ENCODE measurements at places on chromosomes 5 and 9. TPM values are rescaled to one million over a fixed set of nuclear protein-coding genes. Genes with fewer than 3 reads are reported as not detected.

GRCh38 chr5:84130006-84130580, 254.6 kb downstream of the EDIL3 start:
- no peak overlapping the region for H3K4me3 ChIP-seq
- H3K27ac ChIP-seq = no peak overlapping the region
- no peaks in the 10 kb centered on the region for H3K27me3 ChIP-seq
- DNase-seq = no peak
- no peaks in the 10 kb centered on the region for H3K4me1 ChIP-seq

DNA sequence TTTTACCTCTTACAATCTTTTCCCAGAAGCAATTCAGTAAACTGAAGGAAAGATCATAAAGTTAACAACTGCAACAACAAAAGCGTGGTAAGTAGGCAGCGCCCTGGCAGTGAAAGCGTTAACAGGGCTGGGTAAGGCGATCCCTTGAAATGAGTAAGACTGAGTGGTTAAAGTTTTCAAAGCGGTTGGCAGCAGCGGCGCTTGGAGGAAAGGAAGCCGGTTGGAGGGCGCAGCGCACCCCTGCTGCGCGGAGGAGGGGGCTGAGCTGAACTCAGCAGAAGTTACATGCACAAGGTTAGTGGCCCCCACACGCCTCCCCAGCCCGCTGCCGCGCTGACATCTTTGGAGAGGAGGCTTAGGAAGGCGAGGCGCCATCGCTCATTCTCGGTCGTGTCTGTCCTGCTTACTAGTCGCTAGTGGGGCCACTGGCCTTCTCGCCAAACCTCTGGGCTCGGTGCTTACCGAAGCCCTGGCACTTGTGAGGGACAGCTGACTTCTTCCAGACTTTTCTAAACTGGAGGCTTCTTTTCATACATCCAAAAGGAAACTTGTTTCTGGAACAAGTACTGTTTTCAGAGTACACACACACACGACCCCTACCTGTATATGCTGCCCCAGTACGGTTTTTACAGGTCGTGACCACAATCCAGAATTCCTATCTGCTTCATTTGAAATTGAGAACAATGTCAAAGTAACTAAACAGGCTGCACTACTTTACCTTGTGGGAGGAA, at the start of gene SH3RF2:
TSS of gene SH3RF2 (plus strand) at position 178 of the 731 bp plus-strand sequence. CDS start 1,351 bp downstream, outside the sequence.
- DNase-seq = no peak
- no peaks in the 10 kb centered on the region for H3K4me1 ChIP-seq
- H3K27ac ChIP-seq = no peak within 1 kb of the TSS
- H3K36me3 ChIP-seq = no peaks in the 10 kb centered on the region

DNA sequence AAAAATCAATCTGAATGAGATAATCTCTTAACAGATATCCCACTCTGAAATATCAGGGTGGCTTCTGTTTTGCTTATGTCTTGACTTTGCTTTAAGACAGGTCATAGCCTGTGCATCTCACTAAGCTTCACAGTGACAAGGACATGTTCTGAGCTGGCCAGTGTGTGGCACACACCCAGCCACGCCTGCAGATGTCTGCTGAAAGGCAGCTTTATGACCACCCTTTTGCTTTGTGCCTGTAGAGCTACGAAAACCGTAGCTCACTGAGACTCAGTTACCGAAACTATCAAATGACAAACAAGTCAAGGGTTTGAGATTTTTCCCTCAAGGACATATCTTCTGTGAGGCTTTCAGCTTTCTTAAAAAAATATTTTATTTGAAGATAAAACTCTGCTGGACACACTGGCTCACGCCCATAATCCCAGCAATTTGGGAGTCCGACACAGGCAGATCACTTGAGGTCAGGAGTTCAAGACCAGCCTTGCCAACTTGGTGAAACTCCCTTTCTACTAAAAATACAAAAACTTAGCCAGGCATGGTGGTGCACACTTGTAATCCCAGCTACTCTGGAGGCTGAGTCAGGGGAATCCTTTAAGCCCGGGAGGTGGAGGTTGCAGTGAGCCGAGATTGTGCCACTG, 233.2 kb downstream of the SPATA31A1 start:
- no peak for DNase-seq
- H3K27me3 ChIP-seq = no peaks in the 10 kb centered on the region
- H3K4me3 ChIP-seq = no peak overlapping the region
- H3K4me1 ChIP-seq = no peaks in the 10 kb centered on the region
- H3K27ac ChIP-seq = no peak overlapping the region

- no peaks in the 10 kb centered on the region for H3K27me3 ChIP-seq
- H3K4me3 ChIP-seq = peak overlapping the region; percentile 49
- H3K36me3 ChIP-seq = no peaks in the 10 kb centered on the region
- DNase-seq = peak; percentile 43
- H3K27ac ChIP-seq = peak overlapping the region; percentile 100
- peaks cover 33% of the 10 kb centered on the region for H3K4me1 ChIP-seq
Observed at GRCh38 chr5:137751869-137752491, 2.2 kb downstream of the HNRNPA0 start.

- H3K27me3 ChIP-seq = no peaks in the 10 kb centered on the region
- H3K36me3 ChIP-seq = no peaks in the 10 kb centered on the region
- no peak overlapping the region for H3K4me3 ChIP-seq
- no peaks in the 10 kb centered on the region for H3K4me1 ChIP-seq
- no peak for DNase-seq
- no peak overlapping the region for H3K27ac ChIP-seq
Observed at GRCh38 chr9:115412656-115413055, 294.7 kb upstream of the TNC start.

GRCh38 chr5:154309371-154309745, 118.8 kb downstream of the GALNT10 start:
- H3K4me1 ChIP-seq = no peaks in the 10 kb centered on the region
- DNase-seq = no peak
- H3K4me3 ChIP-seq = no peak overlapping the region
- H3K27me3 ChIP-seq = no peaks in the 10 kb centered on the region

- H3K27me3 ChIP-seq = no peaks in the 10 kb centered on the region
- no peak overlapping the region for H3K27ac ChIP-seq
- no peaks in the 10 kb centered on the region for H3K36me3 ChIP-seq
- DNase-seq = no peak
- no peak overlapping the region for H3K4me3 ChIP-seq
Observed at GRCh38 chr5:157100140-157100679, 8.6 kb downstream of the HAVCR2 start.

GRCh38 chr5:168788107-168788506, 208.9 kb upstream of the PANK3 start:
- DNase-seq = no peak
- no peaks in the 10 kb centered on the region for H3K4me1 ChIP-seq
- no peaks in the 10 kb centered on the region for H3K36me3 ChIP-seq
- H3K27me3 ChIP-seq = no peaks in the 10 kb centered on the region
- no peak overlapping the region for H3K4me3 ChIP-seq
- H3K27ac ChIP-seq = no peak overlapping the region

- H3K27ac ChIP-seq = no peak overlapping the region
- no peaks in the 10 kb centered on the region for H3K27me3 ChIP-seq
- no peaks in the 10 kb centered on the region for H3K36me3 ChIP-seq
Observed at GRCh38 chr9:132514011-132514744, 68.2 kb upstream of the BARHL1 start.

- no peaks in the 10 kb centered on the region for H3K4me1 ChIP-seq
- H3K36me3 ChIP-seq = no peaks in the 10 kb centered on the region
- no peaks in the 10 kb centered on the region for H3K27me3 ChIP-seq
- H3K27ac ChIP-seq = no peak overlapping the region
Observed at GRCh38 chr9:68643901-68644809, 60.9 kb upstream of the PIP5K1B start.

GRCh38 chr5:157533011-157533481, 42.5 kb downstream of the ADAM19 start:
- H3K4me1 ChIP-seq = peaks cover 40% of the 10 kb centered on the region
- no peaks in the 10 kb centered on the region for H3K27me3 ChIP-seq
- no peak for DNase-seq
- no peak overlapping the region for H3K4me3 ChIP-seq
- peaks cover 34% of the 10 kb centered on the region for H3K36me3 ChIP-seq

DNA sequence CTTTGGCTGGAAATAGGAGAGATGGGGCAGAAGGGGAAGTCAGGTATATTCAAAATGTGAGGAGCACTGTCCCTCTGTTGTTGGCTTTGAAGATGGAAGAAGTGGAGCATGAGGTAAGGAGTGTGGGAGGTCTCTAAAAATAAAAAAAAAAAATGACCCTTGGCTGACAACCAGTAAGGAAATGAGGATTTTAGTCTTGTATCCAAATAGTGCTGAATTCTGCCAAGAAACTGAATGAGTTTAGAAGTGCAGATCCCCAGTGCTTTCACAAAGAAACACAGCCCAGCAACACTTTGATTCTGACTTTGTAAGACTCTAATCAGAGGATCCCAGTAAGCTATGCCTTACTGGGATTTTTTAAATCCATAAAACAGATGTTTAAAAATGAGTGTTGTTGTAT, 367.9 kb downstream of the CYLC2 start:
- no peak overlapping the region for H3K4me3 ChIP-seq
- no peaks in the 10 kb centered on the region for H3K27me3 ChIP-seq
- no peaks in the 10 kb centered on the region for H3K4me1 ChIP-seq

DNA sequence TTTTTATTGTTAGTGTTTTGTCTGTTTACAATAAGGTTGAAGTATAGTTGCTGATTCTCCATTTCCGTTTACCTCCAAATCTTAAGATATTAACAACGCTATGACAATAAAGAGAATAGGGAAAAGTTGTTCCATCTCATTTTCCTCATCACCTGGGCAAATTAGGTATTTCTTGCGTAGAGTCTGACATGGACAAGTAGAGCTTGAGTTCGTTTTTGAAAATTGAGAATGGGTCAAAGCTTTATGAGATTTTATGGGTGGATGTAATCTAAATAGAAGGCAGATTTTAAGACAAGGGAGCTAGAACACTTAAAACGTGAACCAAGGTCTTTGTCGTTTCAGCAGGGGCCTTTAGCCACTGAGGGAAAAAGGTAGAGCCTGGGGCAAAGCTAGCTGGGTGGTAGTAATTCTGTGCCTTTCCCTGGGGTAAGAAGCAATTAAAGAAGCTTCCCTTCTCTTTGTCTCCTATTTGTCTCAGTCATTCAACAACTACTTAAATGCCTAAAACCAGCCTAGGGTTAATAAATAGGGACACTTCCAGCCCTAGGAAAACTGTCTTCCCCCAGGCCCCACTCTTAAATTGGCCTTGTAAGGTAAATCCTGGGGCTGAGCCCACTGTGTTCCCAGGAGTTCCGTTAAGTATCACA, 551 bp upstream of the CAAP1 start:
- peak overlapping the region; percentile 93 for H3K4me3 ChIP-seq
- no peaks in the 10 kb centered on the region for H3K27me3 ChIP-seq
- peak overlapping the region; percentile 91 for H3K27ac ChIP-seq
- no peak for DNase-seq

DNA sequence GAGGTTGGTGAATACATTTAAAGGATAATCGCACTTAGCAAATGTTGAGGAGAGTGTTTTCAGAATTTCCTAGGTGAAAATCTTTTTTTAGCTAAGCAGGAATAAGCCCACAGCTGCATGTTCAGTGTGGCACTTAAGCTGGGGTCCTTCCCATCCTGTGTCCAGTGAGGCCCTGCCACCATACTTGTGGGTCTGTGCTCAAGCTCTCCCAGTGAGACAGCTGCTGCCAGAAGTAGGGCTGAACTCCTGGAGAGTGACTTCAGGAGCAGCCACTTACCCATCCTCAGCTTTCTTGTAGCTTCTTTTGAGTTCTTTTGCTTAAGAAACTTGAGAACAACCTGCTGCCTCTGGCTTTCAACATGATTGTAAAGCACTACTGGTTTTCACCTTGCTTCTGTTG, 110.0 kb upstream of the DHFR start:
- no peak overlapping the region for H3K4me3 ChIP-seq
- no peak overlapping the region for H3K27ac ChIP-seq

DNA sequence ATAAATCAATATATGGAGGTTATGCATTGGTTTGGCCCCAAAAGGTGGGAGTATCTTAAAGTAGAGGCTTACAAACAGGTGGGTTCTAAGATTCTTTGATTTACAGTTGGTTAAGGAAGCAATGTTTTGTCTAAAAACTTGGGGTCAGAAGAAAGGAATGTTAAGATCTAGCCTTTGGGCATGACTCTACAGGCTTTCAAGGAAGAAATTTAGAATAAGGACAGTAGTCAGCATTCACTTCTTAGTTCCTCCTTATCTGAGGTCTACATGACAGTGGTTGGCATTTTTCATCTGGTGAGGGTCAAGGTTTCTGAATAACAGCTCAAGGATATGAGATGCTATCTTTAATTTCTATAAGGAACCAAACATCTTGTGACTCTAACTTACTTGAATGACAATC, 122.8 kb downstream of the CAMK4 start:
- H3K27me3 ChIP-seq = no peaks in the 10 kb centered on the region
- H3K36me3 ChIP-seq = no peaks in the 10 kb centered on the region
- H3K4me3 ChIP-seq = no peak overlapping the region
- no peaks in the 10 kb centered on the region for H3K4me1 ChIP-seq
- no peak overlapping the region for H3K27ac ChIP-seq
- no peak for DNase-seq

DNA sequence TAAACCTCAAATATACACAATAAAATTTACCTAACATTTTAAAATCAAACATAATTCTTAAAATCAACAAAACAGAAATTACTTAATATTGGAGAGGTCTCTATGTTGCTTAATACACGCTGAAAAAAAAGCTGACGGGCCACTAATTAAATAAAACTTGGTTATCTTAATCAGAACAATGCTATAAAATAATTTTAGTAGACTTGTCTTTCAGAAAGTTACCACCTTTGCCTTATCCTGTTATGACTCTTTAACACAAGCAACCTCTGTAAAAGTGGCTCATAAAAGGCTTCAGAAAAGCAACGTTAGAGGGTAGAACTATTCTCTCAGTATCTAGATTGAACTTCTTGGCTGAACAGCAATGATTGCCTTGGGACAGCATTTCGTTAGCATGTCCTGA, 251.0 kb upstream of the RIOK2 start:
- DNase-seq = no peak
- H3K4me3 ChIP-seq = no peak overlapping the region
- no peaks in the 10 kb centered on the region for H3K27me3 ChIP-seq
- H3K4me1 ChIP-seq = no peaks in the 10 kb centered on the region
- no peak overlapping the region for H3K27ac ChIP-seq

DNA sequence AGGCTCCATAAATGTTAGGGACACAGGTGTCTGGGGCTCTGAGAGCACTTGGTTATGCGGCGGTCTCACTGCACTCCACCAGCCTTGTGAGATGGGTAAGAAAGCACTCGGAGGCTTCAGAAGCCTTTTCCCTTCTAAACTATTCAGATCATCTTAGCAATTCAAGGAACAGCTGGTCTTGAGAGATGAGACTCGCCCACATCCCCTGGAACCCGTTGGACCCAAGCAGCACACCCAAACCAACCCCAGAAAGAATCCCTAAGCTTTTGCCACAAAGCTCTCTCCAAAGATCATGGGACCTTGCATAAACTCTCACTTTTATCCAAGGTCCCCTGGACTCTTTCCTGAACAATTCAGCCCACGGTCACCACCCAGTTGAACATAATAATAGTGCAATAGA, 90.2 kb downstream of the RAPGEF1 start:
- H3K36me3 ChIP-seq = peaks cover 46% of the 10 kb centered on the region
- H3K4me1 ChIP-seq = peaks cover 37% of the 10 kb centered on the region
- no peak overlapping the region for H3K27ac ChIP-seq

- H3K27me3 ChIP-seq = no peaks in the 10 kb centered on the region
- no peak overlapping the region for H3K4me3 ChIP-seq
- no peak overlapping the region for H3K27ac ChIP-seq
- DNase-seq = no peak
- no peaks in the 10 kb centered on the region for H3K36me3 ChIP-seq
Observed at GRCh38 chr9:3916984-3917383, 382.9 kb downstream of the GLIS3 start.

The DIRAS2 gene
- total RNA-seq = not detected

The CEP72 gene
- 26.7 TPM for total RNA-seq

The TMEFF1 gene
- not detected for total RNA-seq

The COL15A1 gene
- total RNA-seq = not detected

The MAMDC2 gene
- not detected for total RNA-seq

The HK3 gene
- total RNA-seq = 1.5 TPM

Measured in CD4-positive, alpha-beta memory T cell (primary cell).